ENCODE measurements at places on chromosomes 5 and 9.

DNA sequence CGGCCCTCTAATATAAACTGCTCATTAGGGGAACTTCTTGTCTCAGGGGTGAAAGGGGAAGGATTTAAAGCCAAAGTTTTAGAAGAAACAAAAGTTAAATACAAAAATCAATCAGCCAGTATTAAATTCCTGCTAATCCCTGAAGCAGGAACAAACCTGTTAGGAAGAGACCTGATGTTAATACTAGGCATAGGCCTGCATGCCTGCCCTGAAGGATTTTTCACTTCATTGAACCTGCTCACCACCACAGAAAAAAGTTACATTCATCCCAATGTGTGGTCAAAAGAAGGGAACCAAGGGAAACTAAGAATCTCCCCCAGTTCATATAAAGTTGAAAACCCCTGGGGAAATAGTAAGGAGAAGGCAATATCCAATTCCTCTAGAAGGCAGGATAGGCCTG, 9.4 kb upstream of the RNF180 start:
- no peak for DNase-seq

DNA sequence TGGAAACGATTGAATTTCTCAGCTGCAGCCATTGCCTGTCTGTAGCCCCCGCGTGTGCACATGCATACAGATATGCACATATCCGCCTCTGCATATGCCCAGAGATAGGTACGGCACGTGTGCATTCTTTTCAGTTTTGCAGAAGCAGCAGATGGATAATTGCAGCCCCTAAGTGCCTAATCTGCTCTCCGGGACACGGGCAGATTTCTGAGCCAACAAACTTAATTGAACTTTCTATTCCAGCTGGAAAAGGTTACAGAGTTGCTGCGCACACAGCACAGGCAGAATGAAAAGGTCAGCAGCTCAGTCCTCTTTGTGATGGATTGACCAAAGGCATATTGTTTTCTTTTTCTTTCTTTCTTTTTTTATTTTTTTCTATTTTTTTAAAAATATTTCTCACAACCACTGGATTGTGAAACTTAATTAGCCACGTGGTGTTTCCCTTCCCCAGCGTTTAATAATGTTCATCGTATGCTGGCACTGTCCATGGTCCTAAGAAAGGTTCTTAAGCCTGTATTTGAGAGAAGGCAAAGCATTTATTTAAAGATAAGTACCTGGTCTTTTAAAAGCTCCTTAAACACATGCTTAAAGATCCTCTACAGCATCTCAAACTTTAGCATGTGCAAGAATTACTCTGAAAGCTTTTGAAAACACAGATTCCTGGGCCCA, 270.2 kb upstream of the BRINP1 start:
- no peak for DNase-seq

GRCh38 chr5:139049780-139050179, 148.4 kb downstream of the SIL1 start:
- DNase-seq: no peak

DNA sequence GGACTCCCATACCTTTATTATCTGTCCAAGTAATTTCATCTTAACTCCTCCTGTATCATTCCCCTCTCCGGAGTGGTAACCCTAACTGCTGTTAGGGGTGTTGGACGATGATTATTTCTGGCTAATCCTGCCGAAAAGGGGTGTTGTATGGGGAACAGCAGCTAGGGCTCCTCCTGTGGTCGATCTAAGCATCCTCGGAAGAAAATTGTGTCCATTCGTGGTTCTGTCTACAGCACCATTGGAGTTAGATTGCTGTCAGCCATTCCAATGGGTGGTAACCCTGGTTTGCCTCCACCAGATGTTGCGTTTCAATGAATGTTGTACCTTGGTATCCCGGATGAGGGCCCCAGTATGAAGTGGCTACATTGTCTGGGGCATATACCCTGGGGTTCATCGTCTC, 35.6 kb upstream of the LMNB1 start:
- no peak for DNase-seq

- no peak for DNase-seq
These were observed 50.3 kb downstream of the GNAQ start for GRCh38 chr9:77981332-77981731.

DNA sequence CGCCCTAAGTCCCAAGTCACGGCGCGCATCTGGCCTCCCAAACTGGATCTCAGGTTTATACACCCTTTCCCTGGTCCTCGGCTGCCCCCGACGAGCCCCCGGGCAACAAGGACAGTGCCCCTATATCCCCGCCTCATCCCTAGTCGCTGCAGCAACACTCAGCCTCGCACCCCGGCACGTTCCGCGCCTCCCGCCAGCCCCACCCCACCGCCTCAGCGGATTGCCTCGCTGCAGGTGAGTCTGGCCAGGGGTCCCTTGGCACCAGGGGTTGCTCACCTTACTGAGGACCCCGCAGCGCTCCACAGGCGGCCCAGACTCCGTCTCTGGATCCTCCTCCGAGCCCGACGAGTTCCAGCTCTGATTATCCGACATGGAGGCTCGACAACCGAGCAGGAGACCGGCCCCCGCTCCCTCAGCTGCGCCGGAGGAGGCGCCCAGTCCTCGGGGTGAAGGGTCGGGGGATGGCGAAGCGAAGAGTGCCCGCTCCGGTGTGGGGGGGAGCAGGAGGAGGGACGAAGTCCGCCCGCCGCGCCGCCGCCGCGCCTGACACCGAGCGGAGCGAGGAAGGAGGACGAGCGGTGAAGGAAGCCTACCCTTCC, 494 bp downstream of the CERT1 start:
- peak; percentile 57 for DNase-seq

DNA sequence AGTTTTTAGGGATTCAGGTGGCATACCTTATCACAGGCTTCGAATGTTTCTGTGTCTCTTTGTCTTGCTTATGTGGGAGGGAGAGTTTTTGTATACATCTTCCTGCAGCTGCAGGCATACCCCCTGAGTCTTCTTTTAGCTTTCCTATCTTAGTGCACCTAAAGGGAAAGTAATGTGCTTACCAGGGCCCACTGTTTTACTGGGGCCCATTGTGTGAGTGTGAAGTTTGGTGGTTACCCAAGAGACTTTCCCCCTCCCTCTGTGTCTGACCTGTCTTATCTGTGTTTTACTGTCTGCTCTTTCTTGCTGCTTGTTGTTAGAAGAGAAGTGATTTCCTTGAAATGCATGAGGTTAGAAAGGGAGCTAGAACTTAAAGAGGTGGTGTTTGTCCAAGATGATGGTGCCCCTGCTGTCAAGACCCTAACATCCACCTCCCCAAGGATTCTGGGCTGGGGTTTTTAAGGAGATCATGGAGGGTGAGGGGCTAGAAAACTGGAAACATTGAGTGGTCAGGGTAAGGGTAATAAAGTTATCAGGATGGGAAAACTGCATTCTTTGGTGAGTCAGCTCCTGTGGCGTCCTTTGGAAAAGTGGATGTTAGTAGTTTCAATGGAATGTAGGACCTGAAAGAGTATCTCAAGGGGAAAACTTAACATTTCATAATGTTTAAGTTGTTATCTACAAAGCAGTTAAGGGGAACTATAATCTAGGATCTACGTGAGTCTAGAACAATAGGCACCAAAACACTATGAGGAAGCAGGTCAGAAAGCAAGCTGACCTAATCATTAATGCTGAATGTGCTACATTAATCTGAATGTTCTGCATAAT, 583.5 kb upstream of the TUSC1 start:
- no peak for DNase-seq

DNA sequence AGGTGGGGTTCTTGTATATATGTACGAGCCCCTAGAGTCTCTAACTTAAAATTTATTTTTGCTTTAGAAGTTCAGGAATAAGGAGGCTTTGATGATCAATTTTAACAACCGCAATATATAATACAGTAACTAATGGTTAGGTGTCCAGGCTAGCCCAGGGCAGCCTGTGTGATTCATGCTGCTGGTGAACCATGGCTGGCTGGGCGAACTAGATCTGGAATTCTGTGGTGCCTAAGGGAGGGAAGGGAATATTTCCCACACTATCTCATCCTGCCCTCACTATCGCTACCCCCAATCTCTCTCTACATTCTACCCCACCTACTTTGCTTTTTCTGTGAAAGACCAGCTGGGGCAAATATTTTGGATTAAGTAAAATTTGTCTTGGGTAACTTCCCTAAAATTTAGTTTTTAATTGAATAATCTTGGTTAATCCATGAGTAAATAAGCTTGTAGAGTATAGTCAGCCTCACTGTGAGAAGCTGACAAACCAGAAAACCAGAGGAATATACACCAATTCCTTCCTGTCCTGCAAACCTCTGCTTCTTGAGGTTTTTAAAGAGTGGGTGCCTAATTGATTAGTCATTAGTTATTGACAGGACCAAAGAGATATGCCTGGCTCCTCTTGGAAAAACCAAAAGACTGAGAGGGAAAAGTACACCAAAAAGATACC, 115.1 kb upstream of the CCDC152 start:
- no peak for DNase-seq

DNA sequence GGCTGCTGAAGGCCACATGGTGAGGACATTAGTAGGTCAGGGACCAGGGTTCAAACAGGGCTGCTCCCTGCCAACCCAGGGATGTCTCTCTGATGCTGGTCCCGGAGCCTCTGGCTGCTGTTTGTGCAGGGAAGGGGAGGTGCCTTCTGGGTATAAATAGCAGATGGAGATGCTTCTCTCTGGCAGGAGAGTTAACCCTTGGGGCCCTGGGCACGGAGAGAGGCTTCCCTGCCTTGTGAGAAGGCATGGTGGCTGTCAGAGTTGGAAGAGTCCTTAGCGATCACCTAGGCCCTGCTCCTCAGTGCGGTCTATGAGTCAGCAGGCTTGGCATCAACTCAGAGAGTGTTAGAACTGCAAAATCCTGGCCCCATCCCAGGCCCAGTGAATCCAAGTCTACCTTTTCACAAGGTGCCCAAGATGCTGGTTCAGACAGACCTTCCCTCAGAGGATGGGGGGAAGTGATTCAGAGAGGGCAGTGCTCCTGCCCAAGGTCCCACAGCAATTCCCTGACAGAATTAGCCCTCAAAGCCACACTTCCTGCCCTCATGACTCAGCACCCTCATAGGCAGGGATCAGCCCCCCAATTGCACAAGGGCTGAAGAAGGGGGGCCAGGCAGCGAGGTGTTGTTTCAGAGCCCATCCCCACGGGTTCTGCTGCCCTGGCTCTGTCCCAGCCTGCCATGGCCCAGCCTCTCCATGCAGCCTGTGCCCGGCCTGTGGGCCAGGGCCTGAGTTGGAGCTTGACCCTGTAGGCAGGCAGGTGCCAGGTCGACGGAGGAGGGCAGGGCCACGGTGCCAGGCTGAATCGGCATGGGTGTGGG, 25.6 kb downstream of the CAMK2A start:
- DNase-seq: no peak

DNA sequence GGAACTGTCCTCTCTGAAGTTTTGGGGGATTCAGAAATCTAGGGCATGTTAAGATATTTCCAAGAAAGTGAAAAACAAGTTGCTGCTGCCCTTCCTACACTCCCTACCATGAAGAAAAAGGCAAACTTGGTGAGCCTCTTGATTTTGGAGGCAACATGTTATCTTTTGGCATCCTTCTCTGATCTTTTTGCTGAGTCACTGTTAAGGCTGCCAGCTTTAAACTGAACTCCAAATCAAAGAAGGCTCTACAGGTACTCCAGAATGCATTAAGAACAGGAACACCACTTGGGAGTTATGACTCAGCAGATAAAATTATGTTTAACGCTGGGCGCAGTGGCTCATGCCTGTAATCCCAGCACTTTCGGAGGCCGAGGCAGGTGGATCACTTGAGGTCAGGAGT, 24.0 kb downstream of the PCDHB15 start:
- DNase-seq: no peak

- no peak for DNase-seq
These were observed 21.4 kb downstream of the LHFPL2 start for GRCh38 chr5:78627175-78627574.

DNA sequence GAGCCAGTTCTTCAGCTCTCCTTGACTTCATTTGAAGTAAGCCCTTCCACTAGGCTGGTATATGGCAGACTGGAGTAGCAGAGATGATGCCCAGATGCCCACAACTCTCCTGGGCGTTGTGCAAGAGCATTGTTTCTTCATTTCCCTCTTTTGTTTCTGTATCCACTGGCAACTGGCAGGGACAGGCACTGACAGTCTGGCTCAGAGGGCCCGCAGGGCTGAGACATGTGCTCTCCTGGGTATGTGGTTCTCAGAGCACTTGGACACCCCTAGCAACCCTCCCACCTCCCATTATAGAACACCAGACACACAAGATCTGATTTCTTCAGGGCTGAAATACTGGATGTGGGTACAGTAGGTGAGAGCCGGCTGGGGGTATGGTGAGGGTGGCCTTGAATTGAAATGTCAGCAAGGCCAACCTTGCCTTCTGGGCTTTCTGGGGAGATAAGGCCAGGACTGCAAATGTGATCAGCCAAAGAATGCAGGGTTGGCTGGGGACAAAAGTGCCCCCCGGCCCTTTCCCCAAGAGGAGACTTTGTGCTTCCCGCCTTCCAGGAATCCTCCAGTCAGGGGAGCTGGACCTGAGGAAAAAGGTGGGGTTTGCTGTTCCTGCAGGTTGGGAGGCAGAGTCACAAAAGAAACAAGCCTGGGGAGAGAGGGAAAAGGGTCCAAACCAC, 28.6 kb upstream of the CTNNA1 start:
- DNase-seq: peak; percentile 3

DNA sequence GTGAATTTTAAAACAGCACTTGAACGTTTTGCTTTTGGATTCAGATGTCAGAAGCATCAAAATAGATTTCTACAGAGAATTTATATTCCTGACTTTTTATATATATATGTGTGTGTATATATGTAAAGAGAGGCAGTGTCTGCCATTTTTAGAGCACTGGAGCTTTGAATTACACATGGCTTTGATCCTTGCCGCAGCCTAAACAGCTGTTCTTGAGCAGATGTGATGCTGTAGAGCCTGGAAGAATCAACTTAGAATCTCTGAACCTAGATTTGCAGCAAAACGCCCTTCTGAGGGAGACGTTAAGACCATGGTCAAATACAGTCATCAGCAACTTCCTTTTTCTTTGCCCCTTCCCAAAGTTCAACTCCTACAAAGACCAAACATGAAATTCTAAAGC, 21.7 kb upstream of the C5orf47 start:
- DNase-seq: no peak

DNA sequence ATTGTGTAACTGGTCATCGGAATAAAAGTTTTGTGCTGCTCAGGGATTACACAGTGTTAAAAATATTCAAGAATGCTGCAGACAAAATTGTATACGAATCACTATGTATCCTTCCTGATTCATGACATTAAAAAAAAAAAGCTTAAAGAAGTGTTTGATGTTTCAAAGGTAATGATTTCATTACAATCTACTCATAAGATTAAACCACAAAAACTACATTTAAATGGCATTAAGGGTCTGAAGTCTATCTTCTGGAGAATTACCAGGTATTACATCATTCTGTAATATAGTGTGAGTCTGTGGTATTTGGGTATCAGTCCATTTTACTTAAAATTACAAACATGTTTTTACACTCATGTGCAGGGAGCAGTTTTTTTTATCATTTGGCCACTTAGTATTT, 324.4 kb downstream of the NDUFS4 start:
- no peak for DNase-seq

GRCh38 chr5:2891781-2892180, 140.3 kb upstream of the IRX2 start:
- no peak for DNase-seq

GRCh38 chr5:10671041-10672008, 89.7 kb downstream of the DAP start:
- no peak for DNase-seq

GRCh38 chr9:5186416-5187169, 1.2 kb upstream of the INSL6 start:
- peak; percentile 78 for DNase-seq
